Panc1 (cell line): ENCODE measurements at places on chromosomes 11 and 22.
A peak's percentile ranks its signal among the peaks of the same experiment; 100 is the strongest.

GRCh38 chr11:3796801-3797328, 489 bp downstream of the NUP98 start:
- no peak for DNase-seq

DNA sequence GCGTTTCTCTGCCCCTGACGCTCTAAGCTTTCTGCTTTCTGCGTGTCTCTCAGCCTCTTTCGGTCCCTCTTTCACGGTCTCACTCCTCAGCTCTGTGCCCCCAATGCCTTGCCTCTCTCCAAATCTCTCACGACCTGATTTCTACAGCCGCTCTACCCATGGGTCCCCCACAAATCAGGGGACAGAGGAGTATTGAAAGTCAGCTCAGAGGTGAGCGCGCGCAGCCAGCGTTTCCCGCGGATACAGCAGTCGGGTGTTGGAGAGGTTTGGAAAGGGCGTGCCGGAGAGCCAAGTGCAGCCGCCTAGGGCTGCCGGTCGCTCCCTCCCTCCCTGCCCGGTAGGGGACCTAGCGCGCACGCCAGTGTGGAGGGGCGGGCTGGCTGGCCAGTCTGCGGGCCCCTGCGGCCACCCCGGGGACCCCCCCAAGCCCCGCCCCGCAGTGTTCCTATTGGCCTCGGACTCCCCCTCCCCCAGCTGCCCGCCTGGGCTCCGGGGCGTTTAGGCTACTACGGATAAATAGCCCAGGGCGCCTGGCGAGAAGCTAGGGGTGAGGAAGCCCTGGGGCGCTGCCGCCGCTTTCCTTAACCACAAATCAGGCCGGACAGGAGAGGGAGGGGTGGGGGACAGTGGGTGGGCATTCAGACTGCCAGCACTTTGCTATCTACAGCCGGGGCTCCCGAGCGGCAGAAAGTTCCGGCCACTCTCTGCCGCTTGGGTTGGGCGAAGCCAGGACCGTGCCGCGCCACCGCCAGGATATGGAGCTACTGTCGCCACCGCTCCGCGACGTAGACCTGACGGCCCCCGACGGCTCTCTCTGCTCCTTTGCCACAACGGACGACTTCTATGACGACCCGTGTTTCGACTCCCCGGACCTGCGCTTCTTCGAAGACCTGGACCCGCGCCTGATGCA, at the start of gene MYOD1:
Gene MYOD1 (plus strand): TSS at position 544 of the 910 bp plus-strand sequence. CDS start 212 bp downstream, at position 756.
- no peak for DNase-seq

- no peak for DNase-seq
These were observed 14.8 kb downstream of the SLC3A2 start for GRCh38 chr11:62895501-62895900.

GRCh38 chr11:74611369-74611861, 19.0 kb downstream of the POLD3 start:
- DNase-seq = peak; percentile 25

DNA sequence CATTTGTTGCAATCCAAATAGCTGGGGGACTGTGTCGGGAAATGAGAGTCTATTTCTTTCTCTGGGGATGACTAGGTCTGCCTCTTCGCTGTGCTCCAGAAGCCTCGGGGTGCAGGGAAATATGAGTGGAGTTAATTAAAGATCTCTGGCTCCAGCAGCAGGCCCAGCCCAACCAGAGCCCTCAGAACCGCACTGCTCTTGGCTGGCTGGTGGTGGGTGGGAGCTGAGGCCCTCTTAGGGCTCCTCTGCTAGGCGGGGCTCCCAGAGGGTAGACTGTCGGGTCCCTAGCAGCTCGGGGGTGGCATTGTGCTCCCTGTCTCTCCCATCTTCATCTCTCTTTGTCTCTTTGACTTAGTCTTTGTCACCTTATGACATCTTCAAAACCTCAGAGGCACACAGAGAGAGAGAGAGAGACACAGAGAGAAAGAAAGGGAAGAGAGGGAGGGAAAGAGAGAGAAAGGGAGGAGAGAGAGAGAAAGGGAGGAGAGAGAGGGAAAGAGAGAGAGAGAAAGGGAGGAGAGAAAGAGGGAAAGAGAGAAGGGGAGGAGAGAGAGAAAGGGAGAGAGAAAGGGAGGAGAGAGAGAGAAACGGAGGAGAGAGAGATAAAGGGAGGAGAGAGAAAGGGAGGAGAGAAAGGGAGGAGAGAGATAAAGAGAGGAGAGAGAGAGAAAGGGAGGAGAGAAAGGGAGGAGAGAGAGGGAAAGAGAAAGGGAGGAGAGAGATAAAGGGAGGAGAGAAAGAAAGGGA, 20.2 kb downstream of the MPPED1 start:
- no peak for DNase-seq

DNA sequence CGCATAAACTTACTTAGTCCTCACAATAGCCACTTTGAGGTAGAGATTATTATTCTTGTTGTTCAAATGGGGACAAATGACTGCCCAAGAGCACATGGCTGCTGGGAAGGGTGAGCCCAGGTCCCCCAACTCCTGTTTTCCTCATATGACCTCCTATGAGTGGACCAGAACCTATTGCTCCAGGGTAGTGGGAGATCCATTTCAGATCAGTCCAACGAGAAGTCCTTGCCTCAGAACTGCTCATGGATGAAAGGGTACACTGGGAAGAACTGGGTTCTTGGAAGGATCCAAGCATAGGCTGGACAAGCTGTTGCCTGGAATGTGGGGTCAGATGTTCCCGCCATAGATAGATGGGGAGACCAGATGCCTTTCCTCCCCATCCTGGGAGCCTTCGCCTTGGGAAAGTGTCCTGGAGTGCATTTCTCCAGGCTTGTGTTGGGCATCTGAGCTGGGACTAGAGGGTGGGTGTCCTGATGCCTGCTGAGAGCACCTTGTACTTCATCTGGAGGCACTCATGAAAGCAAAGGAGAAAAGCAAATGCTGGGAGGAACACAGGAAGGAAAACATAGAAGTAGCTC, 146.3 kb upstream of the B3GAT1 start:
- DNase-seq = no peak

DNA sequence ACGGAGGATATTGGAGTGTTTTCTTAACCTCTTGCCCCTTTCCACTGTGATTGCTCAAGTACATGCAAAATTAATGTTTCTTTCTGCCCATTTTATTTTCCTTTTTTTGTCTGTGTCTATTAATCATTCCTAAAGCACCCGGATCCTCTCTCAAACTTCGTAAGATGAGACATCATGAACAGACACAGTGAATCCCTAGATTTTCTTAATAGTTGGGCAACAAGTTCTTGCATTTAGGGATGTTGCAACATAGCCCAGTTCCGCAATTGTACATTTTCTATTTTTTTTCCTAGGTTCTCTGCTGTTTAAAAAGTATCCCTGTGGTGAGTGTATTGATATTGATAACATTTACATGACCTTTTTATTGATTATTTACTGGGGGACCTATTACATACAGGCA, 2.9 kb downstream of the FAM111A start:
- no peak for DNase-seq

GRCh38 chr22:37235897-37236607, 8.0 kb downstream of the RAC2 start:
- no peak for DNase-seq

- no peak for DNase-seq
These were observed 2.6 kb downstream of the PGGHG start for GRCh38 chr11:291281-292210.

- DNase-seq = no peak
These were observed 28.1 kb upstream of the KIRREL3 start for GRCh38 chr11:127028648-127029047.

DNA sequence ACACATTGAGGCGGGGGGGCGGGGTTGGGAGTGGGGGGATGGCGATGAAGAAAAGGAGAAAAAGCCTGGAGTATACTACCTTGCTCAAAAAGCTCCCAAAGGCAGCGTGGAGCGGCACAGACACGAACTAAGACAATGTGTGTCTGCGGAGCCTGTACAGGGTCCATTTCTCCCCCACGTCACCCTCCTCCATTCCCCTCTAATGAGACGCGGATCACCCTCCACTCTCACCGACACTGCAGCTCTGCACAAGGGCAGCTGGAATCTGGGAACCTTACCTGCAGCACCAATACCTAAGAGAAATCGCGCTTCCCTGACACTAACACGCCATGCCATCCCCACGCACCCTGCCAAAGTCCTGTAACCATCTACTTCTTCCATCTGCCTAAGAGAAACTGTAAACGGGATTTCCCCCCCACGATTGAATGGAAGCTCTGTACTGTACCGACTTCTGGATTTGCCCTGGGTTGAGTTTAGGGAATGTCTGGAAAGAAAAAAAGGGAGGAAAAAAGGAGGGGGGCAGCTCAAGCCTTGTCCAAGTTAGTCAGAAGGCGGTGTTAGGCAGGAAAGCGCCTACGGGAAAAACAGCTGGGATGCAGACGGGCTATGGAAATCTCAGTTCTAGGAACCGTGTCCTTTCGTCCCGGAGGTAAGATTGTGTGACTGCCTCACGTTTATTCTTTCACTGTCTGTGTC, 125.7 kb upstream of the C11orf58 start:
- no peak for DNase-seq

GRCh38 chr11:110565357-110566336, 135.9 kb downstream of the FDX1 start:
- DNase-seq = no peak

GRCh38 chr11:34167961-34168360, 62.5 kb downstream of the NAT10 start:
- DNase-seq = no peak

DNA sequence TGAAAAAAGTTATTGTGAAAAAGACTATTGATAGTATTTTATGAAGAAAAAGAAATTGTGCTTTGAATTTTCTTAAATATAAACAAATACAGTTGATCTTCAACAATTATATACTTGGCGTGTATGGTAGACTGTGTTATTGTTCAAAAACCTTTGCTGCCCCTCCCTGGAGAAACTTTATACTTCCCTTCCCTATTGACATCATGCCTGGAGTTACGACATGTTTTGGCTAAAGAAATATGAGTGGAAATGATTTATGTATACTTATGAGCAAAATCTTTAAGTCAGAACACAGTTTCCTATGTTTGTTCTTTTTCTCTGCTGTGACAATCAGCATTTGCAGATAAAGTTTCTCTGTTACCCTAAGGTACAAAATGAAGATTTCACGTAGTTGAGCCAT, 243.8 kb downstream of the TMEM135 start:
- DNase-seq = no peak

DNA sequence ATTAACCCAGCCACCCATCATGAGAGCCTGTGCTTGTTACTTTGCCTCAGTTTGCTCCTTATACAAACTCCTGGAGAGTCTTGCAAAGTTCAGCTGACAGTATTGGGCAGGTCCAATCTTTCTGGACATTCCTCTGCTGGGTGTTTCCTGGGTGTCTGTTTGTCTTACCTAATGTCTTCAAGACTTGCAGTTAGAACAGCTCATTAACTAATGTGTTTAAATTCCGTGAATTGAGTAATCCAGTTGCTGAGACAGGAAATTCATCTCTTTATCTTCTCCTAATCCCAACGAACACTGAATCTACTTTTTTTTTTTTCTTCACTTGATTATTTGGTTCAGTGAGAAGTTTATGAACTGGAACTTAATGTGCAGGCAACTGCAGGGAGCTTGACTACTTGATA, 20.6 kb downstream of the BCO2 start:
- no peak for DNase-seq

GRCh38 chr11:130146796-130147195, 12.8 kb upstream of the ST14 start:
- no peak for DNase-seq

DNA sequence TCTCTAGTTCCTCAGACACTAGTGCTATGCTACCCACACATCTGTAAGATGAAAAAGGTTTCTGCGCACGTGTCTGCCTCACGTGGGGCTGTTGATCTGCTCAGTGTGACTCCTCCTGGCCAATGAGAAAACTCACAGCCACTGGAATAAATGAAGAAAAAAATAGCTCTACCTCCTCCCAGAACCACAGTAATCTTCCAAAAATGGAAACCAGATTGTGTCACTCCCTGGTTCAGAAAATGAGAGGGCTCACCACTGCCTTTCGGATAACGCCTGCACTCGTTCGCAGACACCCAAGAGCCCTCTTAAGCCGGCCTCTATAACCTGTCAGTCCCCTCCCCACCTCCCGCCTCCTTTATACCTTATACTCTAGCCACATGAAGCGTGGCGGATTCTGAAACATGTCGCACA, 5.1 kb downstream of the APBB1 start:
- DNase-seq = no peak

DNA sequence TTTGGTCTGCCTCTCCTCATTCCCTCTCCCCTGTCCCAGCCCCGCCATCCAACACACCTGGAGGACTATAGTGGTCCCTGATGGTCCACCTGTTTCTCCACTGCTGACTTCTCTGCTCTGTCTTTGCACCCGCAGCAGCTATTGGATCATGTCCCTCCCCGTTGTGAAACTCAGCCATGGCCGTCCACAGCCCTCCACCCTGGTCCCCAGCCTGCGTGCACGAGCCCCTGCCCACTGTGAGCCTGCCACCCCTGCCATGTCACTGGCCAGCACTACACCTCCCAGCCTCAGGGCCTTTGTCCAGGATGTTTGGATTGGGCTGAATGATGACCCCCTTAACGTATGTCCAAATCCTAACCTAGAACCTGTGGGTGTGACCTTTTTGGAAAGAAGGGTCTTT, 47.7 kb upstream of the SMIM38 start:
- no peak for DNase-seq

DNA sequence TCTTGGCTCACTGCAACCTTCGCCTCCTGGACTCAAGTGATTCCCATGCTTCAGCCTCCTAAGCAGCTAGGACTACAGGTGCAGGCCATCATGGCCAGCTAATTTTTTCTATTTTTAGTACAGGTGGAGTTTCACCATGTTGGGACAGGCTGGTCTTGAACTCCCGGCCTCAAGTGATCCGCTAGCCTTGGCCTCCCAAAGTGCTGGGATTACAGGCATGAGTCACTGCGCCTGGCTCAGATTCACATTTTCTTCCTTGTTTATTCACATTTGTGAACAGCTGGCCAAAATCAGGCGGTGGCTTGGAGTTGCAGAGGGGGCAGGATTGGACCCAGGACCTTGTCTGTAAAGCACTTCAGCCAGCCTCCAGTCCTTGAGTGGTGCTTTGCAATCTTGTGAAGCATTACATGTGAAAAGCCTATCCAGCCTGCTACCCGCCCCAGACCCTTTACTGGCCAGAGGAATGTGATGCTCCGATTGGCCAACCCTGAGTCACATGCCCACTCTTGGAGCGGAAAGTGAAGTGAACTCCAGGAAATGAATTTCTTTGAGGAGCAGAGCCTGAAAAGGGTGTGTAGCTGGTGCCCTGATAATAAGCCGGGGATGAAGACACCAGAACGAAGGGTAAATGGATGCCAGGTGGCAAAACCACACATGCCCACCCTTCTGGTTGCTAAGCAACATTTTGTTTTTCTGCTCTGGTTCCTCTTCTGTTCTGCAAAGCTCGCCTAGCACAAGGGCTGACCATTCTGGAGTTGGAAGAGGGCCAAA, 62.6 kb upstream of the PTPRJ start:
- no peak for DNase-seq

DNA sequence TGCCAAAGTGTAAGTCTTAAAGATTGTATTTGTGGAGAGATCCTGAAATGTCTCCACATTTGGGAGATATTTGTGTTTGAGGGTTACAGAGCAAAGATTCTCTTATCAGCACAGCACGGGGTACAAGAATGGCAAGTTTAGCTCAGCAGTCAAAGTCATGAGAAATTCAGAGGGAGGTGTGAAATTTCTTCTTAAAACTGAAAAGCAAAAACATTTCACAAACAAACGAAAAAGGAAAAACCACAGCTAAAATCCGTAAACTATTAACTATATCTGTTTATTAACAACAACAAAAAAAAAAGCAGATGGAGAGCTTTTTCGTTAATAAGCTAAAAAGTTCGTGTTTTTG, 40.9 kb upstream of the ETS1 start:
- no peak for DNase-seq

- DNase-seq = no peak
These were observed 181.6 kb downstream of the MSANTD4 start for GRCh38 chr11:105840391-105840790.

GRCh38 chr11:1694064-1694845, 2.7 kb upstream of the KRTAP5-6 start:
- DNase-seq = peak; percentile 47

- DNase-seq = no peak
These were observed 84.5 kb downstream of the TRAF6 start for GRCh38 chr11:36425561-36426081.
